Kidney glomerular epithelial cell (primary cell): ENCODE measurements at places on chromosomes 11 and 22.

GRCh38 chr11:45287316-45287903, 1.3 kb upstream of the SYT13 start:
- DNase-seq = no peak

DNA sequence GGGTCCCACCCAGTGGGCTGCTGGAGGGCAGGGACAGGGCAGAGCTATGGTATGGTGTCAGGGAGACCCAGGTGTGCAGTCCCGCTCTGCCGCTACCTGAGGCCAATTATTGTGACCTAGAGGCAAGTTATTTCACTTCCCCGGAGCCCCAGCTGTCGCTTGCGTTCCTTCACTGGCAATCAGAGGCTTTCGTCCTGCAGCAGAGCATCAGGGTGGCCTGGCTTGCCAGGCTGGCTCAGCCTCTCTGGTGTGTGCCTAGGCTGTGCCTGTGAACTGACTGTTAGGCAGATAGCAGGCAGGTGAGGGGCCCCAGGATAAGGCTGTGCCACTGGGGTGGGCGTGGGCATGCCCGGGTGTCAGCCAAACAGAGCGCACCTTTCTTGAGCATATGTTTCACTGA, 31.4 kb downstream of the GLB1L2 start:
- DNase-seq = no peak

- DNase-seq = no peak
These were observed 24.9 kb downstream of the CLTCL1 start for GRCh38 chr22:19266547-19267086.

DNA sequence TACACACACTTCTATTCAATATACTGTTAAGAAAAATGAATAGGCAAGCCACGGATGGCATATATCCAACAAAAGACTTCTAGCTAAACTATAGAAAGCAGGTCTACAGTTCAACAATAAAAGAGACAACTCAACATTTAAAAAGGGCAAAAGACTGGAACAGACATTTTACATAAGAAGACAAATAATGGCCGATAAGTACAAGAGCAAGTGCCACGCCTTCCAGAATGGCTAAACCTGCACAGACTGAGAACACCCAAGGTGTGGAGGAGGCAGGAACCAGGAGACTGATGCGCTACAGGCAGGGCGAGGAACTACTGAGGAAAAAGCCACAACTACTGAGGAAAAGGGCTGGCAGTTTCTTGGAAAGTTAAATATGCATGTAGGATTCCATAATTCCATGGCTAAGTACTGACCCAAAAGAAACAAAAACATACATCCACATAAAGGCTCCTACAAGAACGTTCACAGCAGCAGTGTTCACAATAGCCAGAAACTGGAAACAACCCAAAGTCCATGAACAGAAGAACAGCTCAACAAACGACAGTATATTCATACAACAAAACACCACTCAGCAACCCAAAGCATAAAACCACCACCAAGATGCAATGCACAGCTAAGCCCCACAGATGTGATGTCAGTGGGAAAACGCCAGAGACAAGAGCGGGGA, 9.6 kb upstream of the MOB2 start:
- no peak for DNase-seq

DNA sequence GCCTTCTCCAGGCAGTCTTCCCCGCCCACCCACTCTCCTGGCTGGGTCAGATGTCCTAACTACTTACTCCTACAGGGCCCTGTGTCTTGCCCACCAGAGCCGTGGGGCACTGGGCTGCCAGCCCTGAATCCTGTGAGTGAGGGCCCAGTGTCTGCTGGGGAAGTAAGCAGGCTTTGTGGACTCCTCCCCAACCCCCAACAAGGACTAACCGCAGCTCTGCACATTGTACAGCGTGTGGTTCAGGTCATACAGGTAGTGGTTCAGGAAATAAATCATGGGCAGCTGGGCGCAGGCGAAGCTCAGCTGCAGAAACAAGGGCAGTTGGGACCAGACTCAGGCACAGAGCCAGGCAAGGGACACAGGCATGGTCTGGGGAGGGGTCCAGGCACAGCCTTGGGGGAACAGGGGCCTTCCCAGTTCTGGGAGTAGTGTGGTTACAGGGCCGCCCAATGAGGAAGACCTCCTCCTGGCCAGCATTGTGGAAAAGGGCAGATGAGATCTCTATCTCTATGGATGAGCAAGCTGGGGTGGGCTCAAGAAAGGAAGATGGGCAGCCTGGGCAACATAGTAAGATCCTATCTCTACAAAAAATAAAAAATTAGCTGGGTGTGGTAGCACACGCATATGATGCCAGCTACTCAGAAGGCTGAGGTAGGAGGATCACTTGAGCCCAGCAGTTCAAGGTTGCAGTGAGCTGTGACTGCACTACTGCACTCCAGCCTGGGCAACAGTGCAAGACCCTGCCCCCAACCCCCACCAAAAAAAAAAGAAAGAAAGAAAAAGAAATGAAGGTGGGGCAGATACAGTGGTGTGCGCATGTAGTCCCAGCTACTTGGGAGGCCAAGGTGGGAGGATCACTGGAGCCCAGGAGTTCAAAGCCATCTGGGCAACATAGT, 5.5 kb downstream of the UNC93B1 start:
- DNase-seq = no peak

GRCh38 chr22:29443452-29443851, 5.1 kb downstream of the RFPL1 start:
- DNase-seq = peak; percentile 58

DNA sequence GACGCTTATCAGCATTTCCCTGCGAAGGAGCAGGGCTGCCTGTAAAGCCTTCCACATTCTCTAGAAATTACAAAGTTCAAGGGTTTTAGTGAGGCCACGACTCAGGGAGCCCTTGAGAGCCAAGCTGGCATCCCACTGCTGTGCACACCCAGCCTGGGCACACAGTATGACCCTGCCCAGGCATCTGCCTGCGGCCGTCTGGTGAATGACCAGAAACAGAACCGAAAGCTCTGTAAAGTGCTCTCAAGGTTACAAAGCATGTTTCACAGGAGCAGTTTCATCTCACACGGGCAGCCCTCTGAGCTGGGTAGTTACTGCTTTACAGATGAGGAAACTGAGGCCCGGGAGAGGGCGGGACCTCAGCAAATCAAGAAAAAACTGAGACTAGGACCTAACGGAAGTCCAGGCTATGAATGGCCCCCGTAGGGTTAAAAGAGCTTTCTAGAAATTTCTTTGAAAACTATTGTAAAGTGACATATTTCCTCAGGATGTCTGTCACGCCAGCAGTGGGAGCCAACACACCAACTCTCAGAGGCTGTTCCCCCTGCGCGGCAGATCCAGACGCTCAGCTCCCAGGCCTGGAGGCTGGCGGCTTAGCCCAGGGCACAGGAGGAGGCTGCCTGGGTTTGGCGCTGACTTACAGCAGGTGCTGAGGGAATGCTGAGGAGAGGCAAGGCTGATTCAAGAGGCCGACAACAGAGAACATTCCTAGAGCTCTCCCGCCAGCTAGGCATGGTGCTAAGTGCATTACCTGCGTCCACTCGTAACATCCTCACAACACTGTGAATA, 7.7 kb upstream of the TCF20 start:
- no peak for DNase-seq

GRCh38 chr22:20254975-20255946, 12.9 kb downstream of the RTN4R start:
- DNase-seq = no peak

DNA sequence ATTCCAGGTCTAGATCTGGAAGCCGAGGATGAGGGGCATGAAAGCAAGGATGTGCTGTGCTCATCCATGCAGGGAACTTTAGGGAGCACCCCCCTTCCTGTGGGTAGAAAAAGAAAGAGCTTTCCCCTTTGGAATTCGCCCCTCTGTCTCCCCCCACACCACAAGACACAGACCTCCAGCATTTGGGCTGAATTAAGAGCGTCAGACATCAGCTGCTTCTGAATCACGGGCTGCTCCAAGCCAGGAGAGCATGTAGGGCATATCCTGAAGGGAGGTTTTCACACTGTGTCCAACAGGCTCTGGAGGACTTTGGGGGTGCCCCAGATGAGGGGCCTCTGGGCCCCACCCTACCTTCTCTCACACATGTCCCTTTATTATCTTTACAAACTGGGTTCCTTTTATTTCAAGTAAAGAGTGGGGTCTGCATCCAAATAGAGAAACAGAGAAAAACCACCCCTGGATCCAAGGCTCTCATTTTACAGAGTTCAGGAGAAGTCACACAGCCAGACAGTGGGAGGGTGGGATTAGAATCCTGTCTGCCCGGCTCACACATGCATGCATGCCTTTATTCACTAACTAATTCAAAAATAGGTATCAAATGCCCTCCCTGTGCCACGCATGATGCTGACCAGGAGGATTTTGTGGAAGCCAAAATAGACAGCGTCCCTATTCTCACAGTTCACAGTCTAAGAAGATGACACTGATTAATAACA, 52.8 kb downstream of the LRRC32 start:
- peak; percentile 21 for DNase-seq

- DNase-seq = peak; percentile 19
These were observed 252.1 kb upstream of the PITPNB start for GRCh38 chr22:28171115-28171514.

DNA sequence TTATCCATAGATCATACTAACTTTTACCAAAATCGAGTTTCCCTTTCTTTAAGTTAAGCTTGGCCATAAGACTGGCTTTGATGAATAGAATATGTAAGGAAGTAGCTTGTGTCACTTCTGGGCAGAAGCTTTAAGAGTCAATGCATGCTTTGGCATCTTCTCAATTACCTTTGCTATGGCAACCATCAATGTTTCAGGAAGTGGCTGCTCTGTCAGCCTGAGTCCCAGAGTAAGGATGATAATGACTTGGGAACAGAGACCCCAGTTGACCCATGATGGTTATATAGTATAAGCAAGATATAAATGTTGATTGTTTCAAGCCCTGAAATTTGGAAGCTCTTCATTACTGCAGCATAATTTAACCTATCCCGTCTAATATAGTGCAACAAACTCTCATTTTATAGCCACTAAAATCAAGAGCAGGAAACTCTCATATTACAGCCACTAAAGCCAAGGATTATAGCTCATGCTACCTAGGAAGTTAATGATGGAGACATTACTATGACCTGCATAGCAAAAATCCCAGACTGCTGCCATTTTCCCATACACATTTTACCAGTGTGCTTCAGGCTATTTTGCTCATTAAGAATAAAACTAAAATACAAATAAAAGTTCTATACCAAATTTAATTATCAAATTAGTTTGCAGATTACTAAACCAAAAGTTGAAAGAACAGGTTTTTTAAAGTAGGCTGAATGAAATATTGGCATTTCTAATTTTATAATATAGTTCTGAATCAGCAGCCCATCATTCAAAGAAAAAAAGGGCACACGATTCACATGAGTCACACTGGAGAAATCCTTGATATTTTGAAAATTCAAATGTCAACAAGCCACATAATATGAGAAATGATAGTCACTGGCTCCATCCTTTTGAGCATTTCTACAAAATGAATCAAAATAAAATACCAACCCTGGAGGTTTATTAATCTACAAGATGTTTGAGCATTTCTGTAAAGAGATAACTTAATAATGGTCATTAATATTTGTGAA, 23.8 kb downstream of the FSHB start:
- no peak for DNase-seq

- DNase-seq = no peak
These were observed 13.6 kb upstream of the RFPL2 start for GRCh38 chr22:32218470-32218869.

GRCh38 chr22:21736948-21737347, 1.4 kb upstream of the YPEL1 start:
- no peak for DNase-seq

DNA sequence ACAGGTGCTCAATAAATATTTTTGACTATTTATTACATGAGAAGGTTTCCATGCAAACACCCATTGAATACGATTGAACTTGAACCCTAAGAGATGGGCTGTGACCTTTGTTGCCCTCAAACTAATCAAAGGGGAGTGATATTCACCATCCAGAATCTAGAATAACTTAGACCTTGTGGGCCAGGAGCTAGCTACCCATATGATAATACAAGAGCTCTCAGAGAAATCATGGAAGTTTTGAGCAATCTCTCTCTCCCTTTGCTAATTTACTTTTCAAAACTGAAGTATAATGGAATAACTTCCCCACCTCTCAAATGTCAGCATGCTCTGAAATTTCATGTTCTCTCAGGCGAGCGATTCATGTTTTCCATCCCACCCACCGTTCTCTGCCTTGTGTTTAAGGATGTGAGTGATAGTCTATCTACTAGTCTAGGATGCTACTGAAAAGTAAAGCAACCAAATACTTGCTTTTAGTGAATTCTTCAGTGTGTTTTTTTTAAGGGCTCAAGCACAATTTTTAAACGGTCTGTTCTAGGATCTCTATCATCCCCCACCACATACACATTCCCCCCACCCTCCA, 33.3 kb downstream of the BARX2 start:
- no peak for DNase-seq

- no peak for DNase-seq
These were observed 3.9 kb downstream of the ACP2 start for GRCh38 chr11:47244448-47245350.
